Fibroblast of the conjunctiva (primary cell): ENCODE measurements at places on chromosomes 16 and 17.

- DNase-seq: no peak
These were observed 21.0 kb upstream of the MTMR4 start for GRCh38 chr17:58535431-58535830.

- no peak for DNase-seq
These were observed 611 bp downstream of the RRAD start for GRCh38 chr16:66924527-66925321.

DNA sequence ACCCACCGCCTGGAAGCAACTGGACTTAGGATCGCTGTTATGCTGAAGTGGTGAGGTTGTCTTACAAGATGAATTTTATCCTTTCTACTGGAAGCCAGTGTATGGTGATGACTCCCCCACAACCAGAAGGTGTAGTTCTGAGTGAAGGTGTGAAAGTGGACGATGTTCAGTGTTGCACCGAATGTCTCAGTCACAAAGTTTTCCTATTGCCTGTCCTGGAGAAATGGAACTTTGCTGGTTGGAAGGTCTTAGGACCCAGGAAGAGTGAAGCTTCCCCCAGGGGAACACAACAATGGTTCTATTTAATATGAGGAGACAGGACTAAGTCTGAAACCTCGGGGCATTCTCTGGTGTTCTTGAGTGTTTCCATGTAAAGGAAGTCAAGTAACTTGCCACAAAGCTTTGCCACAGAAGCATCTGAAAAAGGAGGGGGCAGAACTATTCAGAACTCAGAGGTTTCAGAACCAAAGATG is 44.2 kb downstream of the USP22 start:
- no peak for DNase-seq

- no peak for DNase-seq
These were observed 7.6 kb downstream of the ALKBH5 start for GRCh38 chr17:18191236-18191667.

DNA sequence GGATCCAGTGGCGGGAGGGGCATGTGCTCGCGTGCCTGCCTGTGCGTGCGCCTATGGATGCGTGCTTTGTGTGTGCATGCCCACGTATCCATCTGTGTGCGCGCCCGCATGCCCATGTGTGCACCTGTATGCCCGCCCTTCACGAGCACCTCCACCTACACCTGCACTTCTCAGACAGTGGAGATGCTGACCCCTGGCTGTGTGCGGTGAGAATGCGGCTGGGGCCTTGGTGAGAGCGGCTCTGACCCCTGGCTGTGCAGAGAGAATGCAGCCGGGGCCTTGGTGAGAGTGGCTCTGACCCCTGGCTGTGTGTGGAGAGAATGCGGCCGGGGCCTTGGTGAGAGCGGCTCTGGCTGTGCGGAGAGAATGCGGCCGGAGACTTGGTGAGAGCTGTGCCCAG is 33.9 kb downstream of the AXIN1 start:
- no peak for DNase-seq

DNA sequence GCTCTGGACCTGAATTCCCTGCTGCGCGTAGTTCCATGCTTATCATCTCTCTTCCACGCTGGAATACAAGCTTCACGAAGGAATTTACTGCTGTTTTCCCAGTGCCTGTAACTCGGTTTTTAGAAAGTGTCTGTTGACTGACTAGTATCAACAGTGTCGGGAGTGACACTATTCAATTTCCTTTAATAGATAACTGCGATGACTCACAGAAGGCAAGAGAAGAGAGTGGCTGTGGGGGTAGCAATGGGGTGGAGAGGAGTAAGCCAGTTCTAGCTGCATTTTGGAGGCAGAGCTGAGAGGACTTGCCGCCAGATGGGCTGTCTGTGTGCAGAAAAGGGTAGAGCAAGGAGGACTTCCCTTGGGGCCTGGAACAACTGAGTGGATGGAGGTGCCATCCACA is 25.2 kb downstream of the B4GALNT2 start:
- no peak for DNase-seq

- DNase-seq: no peak
These were observed 224.2 kb downstream of the ENGASE start for GRCh38 chr17:79298799-79299198.
